ENCODE measurements at places on chromosomes 5 and 9. TPM values are rescaled to one million over a fixed set of nuclear protein-coding genes. Genes with fewer than 3 reads are reported as not detected.

SLC24A2 gene
- total RNA-seq, result not detected

- no peak overlapping the region for H3K4me3 ChIP-seq
- no peaks in the 10 kb centered on the region for H3K27me3 ChIP-seq
- H3K27ac ChIP-seq, result peak overlapping the region; percentile 98
- peaks cover under 1% of the 10 kb centered on the region for H3K36me3 ChIP-seq
- H3K4me1 ChIP-seq, result peaks cover 68% of the 10 kb centered on the region
These were observed 22.3 kb downstream of the FAM78A start for GRCh38 chr9:131253891-131254491.

SOX30 gene
- total RNA-seq, result 0.89 TPM

GDF9 gene
- 0.22 TPM for total RNA-seq

DNA sequence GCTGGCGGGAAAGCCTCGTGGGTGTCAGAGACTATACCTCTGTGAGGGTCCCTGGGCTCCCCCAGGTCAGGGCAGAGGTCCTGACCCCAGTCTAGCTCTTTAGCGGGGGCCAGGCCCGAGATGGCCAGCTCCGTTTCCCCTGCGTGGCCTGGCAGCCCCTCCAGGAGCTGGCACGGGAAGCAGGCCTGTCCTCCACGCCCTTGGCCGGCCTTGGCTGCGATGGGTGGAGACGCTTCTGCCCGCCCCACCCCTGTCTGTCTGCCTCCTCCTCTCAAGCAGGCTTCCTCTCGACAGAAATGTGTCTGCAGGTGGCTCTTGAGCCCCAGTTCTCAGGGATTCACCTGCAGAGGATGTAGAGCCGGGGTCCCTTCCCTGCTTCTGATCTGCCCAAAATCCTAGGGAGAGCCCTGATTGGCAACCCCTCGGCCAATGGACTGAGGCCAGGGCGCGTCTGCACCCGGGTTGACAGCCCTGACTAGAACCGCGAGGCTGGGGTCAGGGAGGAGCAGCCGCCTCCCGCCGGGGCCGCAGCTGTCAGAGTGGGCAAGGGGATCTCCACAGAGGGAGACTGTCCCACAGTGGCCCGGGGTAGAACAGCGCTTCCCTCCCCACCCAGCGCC is 2.6 kb upstream of the GRIN1 start:
- H3K27me3 ChIP-seq, result peaks cover 12% of the 10 kb centered on the region
- H3K27ac ChIP-seq, result no peak overlapping the region
- no peak for DNase-seq
- H3K36me3 ChIP-seq, result no peaks in the 10 kb centered on the region

CWC27 gene
- total RNA-seq, result 12.1 TPM

COL23A1 gene
- 6.8 TPM for total RNA-seq

DNA sequence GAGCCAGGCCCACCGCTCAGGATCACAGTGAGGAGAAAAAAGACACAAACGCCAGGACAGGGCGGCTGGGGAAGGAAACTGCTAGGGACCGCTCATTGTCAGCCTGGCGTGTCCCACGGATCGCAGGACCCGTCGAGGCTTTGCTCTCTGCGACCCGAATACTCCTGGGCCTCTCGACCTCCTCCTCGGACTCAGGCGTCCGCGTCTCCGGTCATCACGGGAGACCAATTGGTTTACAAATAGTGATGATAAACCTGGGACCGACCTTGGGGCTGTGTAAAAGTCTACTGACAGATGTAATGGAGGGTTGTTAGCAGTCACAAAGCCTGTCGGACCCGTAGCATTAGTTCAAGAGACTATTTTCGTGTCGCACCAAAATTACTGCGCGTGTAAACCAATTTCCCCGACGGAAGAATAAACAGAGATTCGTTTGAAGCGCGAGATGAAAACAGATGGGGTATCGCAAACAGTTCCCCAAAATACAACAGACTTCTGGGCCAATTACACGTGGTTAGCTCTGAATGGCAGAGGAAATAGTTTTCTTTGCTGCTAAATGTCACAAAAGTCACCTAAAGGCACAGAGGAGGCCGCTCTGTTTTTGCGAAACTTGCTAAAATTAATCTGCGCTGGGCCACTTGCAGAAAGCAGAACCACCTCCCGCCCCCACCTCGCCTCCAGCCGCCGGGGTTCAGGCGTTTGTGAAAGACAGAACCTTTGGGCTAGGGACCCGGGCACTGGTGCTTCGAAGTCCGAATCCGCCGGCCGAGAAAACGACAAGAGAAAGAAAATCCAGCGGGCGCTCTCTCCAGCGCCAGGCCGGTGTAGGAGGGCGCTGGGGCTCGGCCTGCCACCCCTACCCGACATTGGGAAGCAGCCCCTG is 67.6 kb downstream of the FOXD1 start:
- H3K27me3 ChIP-seq, result peaks cover 23% of the 10 kb centered on the region
- H3K4me1 ChIP-seq, result peaks cover 17% of the 10 kb centered on the region
- DNase-seq, result no peak
- H3K27ac ChIP-seq, result no peak overlapping the region
- H3K4me3 ChIP-seq, result no peak overlapping the region

DNA sequence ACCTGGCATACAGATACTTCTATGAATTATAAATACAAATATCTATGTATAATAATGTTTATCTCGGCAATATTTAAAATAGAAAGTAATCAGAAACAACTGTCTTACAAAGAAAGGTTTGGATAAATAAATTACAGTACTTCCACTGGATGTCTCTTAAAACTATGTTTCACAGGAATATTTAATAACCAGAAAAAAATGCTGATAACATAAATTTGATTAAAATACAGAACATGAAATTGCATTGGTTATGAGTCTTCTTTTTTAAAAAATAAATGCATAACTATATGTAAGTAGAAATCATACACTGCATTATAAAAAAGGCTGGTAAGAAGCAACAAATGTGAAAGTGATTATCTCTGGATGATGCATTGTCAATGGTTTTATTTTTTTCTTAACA is 126.0 kb downstream of the AGTPBP1 start:
- DNase-seq, result no peak
- no peak overlapping the region for H3K27ac ChIP-seq
- H3K36me3 ChIP-seq, result no peaks in the 10 kb centered on the region
- H3K4me3 ChIP-seq, result no peak overlapping the region
- H3K27me3 ChIP-seq, result no peaks in the 10 kb centered on the region
